Left kidney (tissue), 8 donors: ENCODE measurements at places on chromosomes 11 and 22. TPM values are rescaled to one million over a fixed set of nuclear protein-coding genes. Genes with fewer than 3 reads are reported as not detected.

Gene MAP6
- 8.6 TPM for polyA plus RNA-seq

- DNase-seq: no peak
These were observed 44.7 kb upstream of the MTMR2 start for GRCh38 chr11:95968585-95968984.

Gene GLB1L3
- 1.9 TPM for polyA plus RNA-seq

- DNase-seq: no peak
These were observed 800.9 kb upstream of the CHORDC1 start for GRCh38 chr11:91023731-91024130.

- no peak for DNase-seq
These were observed 206.2 kb upstream of the NARS2 start for GRCh38 chr11:78780889-78781288.

DNA sequence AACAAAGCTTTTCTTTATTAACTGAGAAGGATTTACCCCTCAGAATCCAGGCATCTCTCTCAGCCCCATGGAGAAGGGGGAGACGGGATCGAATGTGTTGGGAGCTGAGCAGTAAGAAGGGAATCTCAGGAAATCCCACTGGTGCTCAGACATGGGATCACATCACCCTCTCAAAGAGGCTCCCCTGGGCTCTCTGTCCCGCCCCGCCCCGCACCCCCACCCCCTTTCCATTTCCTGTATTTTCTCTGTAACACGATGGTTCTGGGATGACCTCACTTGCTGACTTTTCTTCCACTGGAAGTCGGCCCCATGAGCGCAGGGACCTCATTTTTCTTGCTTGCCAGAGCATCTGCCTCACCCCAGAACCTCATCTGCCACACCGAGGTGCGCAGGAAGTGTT is 100.0 kb downstream of the RPS6KA4 start:
- DNase-seq: no peak

Gene MB
- polyA plus RNA-seq: not detected

Gene ELMOD1
- 0.12 TPM for polyA plus RNA-seq

Gene MUC6
- 26.8 TPM for polyA plus RNA-seq

Gene MRGPRX3
- polyA plus RNA-seq: not detected

DNA sequence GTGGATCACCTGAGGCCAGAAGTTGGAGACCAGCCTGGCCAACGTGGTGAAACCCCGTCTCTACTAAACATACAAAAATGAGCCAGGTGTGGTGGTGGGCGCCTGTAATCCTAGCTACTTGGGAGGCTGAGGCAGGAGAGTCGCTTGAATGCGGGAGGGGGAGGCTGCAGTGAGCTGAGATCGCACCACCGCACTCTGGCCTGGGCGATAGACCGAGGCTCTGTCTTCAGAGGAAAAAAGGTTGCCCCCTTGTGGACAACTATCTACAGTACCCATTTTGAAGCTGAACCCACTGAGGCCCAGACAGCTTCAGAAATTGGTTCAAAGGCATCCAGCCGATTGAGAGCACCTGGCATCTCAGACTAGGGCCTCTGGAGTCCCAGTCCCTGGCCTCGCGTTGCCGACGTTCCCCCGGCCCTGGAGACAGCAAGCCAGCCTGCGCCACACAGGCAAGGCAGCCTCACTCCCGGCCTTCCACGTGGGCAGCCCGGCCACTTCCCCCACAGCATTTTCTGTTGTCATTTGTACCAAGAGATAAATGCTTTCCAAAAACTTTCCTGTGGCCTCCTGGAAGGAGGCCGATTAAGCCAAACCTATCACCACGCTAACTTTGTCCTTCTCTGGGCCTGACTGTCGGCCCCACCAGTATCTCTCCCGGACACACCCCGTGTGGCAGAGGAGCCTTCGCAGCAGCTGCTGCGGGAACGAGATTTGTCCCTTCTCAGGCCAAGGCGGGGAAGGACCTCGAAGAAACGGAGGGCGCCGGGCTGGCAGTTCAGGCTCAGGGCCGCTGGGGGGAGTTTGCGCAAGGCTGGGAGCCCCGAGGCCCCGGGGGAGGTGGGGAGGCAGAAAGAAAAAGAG is 82.8 kb downstream of the FLI1 start:
- peak; percentile 46 for DNase-seq

GRCh38 chr22:20268279-20269012 is at the start of gene RTN4R:
Gene RTN4R (minus strand): TSS chr22:20268318. CDS start chr22:20268092, 226 bp downstream.
- no peak for DNase-seq

- DNase-seq: no peak
These were observed 7.9 kb downstream of the NCAPD3 start for GRCh38 chr11:134215836-134216235.

Gene OAF
- 36.7 TPM for polyA plus RNA-seq

- DNase-seq: no peak
These were observed 131.9 kb downstream of the WNT7B start for GRCh38 chr22:45845076-45845487.

GRCh38 chr11:65919573-65920371 is 546 bp downstream of the DRAP1 start:
- no peak for DNase-seq

DNA sequence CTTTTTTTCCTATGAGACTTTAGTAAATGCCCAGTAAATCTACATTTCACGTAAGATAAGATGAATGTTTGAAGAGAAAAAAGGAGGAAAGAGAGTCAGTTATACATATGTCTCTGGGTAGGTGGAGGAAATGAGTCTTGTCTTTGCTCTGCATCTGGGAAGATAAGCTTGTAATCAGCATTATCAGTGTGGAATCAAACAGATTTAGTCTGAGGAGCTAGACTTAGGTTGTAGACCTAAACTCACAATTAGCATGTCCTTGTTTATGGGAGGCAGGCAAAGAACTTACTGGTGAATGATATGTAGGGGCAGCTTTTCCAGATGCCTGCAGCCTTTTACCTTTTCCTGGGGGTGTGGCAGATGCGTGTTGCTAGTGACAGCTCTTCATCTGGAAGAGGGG is 962.3 kb downstream of the TBC1D22A start:
- no peak for DNase-seq

- no peak for DNase-seq
These were observed 37.8 kb upstream of the RASD2 start for GRCh38 chr22:35502836-35503235.

- no peak for DNase-seq
These were observed 20.7 kb upstream of the CHORDC1 start for GRCh38 chr11:90243534-90243933.

Gene CCDC116
- polyA plus RNA-seq: 0.58 TPM

- no peak for DNase-seq
These were observed 14.1 kb downstream of the WT1 start for GRCh38 chr11:32420937-32421901.

Gene ARL14EP
- 58.2 TPM for polyA plus RNA-seq

DNA sequence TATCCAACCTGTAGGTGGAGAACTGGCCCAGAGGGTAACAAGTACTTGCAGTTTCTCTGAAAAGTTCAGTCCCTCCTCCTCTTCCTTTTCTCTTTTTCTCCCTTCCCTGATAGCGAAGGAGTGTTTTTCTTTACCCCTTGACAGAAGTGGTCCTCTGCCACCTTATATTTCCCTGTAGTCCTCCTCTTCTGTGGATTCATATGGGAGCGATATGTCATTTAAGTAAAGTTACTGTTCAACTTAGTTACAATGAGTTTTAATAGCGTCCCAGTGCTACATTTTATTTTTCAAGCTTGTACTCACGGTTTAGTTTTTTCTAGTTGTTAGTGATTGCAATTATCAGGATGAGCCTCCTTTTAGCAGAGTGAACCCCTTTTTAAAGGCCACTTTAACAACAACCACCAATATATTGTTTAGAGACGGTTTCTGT is 1.4 kb downstream of the PCF11 start:
- no peak for DNase-seq

DNA sequence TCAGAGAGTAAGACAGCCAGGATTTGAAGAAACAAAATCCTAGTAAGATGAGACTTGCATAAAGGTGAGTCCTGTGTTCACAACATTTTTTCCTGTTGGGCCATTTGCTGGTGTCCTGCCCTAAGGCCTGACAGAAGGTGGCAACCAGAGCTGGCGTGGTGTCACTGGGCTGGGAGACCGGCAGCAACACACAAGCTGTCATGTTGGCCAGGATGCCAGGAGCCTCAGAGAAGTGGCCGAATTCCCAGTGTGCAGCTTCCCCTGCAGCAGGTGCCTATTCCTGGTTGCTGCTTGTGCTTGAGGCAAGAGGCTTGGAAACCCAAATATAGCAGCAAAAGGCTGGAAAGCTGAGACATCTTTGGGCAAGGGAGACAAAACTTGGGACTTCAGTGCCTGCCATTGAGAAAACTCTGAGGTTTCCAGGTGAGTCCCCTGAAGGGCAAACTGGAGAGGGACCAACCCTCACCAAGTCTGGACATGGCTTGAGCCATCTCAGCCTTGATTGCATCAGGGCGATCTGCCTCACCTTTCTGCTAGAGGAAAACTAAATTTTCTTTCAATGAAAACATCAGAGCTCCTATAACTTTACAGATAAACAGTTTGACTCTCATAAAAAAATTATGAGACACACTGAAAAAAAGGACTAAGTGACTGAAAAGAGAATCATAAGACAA is 25.9 kb downstream of the ALG12 start:
- DNase-seq: no peak

- DNase-seq: no peak
These were observed 5.5 kb downstream of the ZC3H12C start for GRCh38 chr11:110098645-110099044.

Gene TBC1D10A
- 12.9 TPM for polyA plus RNA-seq

Gene MRGPRX4
- not detected for polyA plus RNA-seq

GRCh38 chr11:120627327-120628163 is 116.0 kb downstream of the GRIK4 start:
- DNase-seq: no peak

DNA sequence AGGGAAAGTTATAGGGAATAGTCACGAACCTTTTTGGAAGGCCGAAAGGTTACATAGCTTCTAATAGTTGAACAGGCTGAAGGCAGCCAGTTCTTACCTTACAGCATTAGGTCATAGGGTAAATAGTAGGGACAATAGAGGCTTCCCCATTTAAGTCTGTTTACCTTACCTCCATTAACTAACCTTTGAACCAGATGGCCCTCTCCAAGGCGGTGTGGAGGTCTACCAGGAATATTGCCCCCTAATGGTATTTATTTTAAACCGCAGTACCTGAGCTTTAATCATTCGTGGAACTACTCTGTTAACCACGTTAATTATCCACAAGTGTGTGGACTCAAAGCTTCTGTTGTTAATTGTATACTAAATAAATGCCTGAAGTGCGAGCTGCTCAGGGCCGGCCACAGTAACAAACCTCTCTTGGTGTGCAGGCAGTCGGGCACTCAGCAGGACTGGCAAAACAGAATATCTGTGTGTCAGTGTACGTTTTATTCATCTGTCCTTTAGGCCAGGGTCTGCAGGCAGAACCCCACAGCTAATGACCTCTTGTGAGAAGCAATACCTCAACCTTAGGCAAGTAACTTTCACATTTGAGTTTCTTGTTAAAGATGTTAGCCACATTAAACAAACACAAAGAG is 81.7 kb downstream of the PRCP start:
- peak; percentile 29 for DNase-seq

DNA sequence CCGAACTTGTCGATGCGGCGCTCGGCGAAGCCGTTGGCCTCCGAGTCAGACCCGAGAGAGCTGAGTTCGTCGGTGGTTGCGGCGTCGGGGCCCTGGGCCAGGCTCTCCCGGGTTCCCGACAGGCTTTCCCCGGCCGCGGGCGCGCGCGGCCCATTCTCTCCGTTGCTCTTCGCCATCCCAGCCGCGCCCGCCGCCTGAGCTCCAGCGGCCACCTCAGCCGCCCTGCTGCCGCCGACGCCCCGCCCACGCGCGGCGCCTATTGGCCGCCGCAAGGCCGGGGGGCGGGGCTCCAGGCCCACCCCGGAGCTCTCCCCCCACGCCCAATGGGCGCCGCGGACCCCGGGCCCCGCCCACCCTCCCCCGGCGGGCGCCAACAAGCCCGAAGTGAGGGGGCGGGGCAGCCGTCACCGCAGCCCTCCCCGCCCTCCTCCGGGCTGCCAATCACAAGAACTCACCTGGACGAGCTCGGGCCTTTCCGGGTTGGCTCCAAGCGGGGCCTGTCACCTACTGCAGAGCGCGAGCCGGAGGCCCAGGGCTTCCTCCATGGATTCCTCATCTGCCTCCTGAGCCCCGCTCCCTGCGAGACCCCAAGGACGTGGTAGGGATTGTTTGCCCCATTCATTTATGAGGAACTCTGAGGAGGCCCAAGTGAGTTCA is at the start of gene TBC1D10A:
Gene TBC1D10A (minus strand): TSS at position 236 of the 657 bp plus-strand sequence. CDS start 60 bp downstream, at position 176.
- peak; percentile 88 for DNase-seq
